ENCODE measurements at places on chromosomes 6 and 20.

- no peak for ATAC-seq
Observed at GRCh38 chr6:162443101-162443500, 284.5 kb downstream of the PRKN start.

GRCh38 chr6:77401231-77401630 lies 62.1 kb downstream of the HTR1B start:
- ATAC-seq = no peak

DNA sequence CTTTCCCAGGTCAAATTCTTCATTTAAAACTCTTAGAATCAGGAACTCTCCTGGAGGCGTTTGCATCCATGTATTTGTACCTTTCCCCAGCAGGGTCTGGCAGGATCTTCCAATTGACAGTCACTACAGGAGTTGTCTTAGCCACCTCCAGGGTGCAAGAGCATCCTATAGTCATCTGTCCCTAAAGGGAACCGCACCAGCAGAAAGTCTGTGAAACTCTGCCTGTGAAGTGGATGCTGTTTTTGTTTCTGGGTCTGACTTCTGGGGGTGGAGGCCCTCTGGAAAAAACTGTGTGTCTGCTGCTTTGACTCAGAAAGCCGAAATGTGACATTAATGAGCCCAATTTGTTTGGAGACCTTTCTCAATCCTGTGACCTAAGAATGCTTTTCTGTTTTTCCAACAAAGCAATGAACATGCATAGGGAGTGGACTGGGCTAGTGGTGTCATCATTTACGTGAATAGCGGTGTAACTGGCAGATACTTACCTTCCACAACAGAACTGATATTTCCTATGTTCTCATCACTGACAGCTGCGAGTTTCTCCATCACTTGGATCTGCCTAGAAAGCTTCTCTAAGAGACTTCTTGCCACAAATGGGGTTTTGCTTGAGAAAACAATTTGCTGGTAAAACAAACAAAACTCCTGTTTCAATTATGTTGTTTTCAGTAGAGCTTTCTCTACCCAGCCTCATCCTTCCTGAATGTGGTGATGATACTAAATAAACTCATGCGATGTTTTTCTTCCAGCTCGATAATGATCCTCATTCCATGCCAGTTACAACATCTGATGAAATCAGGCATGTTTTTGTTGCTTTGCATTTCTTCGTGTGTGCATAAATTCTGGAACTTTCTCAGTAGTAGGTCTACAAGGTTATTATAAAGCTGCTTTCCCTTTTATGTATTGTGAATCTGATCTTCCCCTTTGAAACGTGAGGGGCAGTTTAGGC lies 33.3 kb upstream of the ARMH2 start:
- ATAC-seq = peak; percentile 88

GRCh38 chr6:129212081-129212480 lies 329.1 kb downstream of the LAMA2 start:
- no peak for ATAC-seq

DNA sequence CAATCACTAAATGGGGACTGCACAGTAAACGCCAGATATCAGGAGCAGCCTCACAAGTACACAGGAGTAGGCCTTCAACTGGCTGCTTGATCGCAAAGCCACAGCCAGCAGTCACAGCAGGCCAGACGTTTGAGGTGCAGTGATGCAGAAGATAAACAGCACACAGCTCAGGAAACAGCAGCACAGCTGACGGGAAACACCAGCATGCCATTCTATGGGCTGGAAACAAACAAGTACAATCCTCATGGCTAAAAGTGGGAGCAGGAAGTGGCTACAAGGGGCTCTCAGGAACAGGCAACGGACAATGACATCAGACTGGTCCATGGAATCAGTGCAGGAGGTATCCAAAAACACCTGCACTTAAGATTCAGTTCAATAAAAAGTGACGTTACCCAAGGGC lies 111.0 kb downstream of the DTNBP1 start:
- peak; percentile 46 for ATAC-seq

DNA sequence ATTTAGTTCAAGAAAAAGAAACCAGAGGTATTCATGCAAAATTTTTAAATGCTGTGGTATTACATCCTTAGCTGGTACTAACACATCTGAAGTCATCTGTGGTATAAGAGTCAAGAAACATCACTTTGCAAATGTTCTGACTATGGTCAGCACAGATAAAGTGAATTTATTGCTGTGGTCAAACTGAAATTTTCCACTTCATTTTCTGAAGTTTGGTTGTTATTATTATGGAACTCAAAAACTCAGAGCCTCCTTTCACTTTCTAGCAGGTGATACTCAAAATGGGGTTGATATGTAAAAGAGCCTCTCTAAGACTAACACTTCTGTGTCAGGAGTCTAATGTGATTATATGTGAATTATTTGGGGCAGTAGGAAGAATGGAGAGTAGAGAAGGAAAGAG lies 257.8 kb downstream of the RNGTT start:
- ATAC-seq = no peak

DNA sequence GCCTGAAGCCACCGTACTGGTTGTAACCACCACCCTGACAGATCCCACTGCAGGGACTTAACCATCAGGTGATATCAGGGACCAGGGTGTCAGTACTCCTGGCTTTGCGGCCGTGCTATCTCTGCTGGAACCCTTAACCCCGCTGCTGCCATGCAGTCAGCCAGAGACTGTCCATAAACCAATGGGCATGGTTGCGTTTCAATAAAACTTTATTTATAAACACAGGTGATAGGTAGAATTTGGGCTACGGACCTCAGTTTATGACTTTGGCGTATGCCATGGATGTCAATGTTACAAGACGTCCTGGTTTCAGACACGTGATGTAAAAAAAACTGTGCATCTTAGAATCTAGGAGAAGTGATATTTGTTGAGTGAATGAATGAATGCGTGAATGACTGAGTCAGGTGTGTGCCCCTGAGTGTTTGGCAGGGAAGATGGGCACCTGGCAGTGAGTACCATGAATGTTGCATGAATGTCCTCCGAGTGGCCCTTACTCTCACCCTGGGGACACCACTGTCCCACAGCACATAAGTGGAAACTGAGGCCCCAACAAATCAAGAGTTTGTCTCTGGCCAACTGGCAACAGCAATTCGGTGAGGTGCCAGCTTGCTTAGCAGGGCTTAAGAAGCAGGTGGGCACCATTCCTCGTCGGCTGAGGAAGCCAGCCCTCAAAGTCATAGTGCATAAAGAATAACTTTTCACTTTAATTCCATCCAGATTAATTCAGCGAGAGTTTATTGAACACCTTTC lies 64.0 kb upstream of the APCDD1L start:
- ATAC-seq = no peak

DNA sequence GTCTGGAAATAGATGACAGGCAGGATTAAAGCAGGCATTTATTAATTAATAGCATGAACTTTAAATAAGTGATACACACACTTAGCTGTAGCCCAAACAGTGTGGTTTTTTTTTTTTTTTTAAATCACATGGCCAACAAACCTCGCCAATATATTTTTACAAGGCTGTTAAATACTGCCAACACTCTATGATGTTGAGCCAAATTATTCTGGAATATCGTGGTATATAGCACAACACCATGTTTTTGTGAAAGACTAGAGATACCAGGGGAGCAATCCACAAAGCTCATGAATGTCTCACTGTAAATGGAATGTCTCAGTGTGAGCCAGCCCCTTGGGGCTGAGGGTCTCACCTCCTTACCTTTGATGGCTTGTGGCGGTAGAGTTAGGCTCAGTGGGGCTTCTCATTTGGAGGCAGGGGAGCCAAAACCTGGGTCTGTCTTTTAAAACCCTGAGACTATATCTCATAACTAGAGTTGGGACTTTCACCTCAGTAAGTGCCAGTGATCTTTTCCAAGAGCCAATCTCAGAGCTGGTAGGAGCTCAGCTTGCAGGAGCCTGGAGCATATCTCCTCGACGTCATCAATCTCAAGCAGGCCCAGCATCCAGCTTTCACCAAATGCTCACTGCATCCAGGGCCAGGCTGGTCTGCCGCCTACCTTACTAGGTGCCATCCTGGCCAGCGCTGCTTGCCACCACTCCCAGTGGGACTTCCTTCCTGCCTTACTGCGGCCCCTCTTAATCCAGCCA lies 78.5 kb upstream of the FAM184A start:
- ATAC-seq = no peak

- ATAC-seq = no peak
Observed at GRCh38 chr20:63446216-63447024, 26.0 kb downstream of the KCNQ2 start.

DNA sequence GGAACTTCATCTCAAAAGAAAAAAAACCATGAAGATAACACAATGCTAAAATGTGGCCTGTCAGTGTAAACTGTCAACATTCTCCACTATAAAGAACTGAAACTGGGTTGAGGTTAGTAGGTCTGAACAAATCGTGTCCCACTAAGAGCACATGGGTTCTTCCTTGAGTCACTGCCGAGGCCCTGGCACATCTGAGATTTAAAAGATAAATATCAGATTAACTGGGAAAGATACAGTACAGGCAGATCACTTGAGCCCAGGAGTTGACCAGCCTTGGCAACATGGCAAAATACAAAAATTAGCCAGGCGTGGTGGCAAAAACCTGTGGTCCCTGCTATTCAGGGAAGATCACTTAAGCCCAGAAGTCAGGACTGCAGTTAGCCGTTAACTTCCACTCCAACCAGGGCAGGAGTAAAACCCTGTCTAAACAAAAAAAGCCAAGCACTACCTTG lies 5.6 kb downstream of the EEF1A1 start:
- ATAC-seq = no peak

GRCh38 chr20:16930656-16931055 lies 182.5 kb downstream of the OTOR start:
- ATAC-seq = no peak

DNA sequence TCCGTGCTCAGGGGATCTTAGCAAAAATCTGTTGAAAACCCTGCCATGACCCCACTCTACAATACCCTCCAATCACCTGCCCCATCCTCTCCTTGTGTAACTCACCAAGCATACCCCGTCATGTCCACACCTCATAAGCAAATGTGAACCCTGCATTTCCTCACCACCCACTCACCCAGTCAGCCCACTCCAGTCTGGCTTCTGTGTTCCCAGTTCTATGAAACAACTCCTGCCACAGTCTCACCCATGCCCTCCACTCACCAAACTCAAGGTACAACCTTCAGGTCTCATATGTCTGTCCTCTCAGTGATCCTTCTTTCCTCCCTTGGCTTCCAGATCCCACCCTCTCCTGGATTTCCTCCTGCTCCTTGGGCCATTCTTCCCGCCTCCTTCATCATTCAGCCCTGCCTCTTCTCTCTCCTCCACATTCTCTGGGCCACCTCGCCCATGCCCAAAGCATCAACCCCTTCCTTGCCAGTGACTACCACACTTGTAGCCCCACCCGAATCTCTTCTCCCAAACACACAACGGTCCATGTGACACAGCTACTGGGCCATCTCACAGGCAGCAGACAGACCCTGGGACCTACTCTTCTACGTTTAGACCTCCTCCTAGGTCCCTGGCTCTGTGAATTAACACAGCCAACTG lies 8.8 kb downstream of the DDRGK1 start:
- no peak for ATAC-seq

GRCh38 chr6:153263489-153263888 lies 132.4 kb upstream of the RGS17 start:
- ATAC-seq = no peak

DNA sequence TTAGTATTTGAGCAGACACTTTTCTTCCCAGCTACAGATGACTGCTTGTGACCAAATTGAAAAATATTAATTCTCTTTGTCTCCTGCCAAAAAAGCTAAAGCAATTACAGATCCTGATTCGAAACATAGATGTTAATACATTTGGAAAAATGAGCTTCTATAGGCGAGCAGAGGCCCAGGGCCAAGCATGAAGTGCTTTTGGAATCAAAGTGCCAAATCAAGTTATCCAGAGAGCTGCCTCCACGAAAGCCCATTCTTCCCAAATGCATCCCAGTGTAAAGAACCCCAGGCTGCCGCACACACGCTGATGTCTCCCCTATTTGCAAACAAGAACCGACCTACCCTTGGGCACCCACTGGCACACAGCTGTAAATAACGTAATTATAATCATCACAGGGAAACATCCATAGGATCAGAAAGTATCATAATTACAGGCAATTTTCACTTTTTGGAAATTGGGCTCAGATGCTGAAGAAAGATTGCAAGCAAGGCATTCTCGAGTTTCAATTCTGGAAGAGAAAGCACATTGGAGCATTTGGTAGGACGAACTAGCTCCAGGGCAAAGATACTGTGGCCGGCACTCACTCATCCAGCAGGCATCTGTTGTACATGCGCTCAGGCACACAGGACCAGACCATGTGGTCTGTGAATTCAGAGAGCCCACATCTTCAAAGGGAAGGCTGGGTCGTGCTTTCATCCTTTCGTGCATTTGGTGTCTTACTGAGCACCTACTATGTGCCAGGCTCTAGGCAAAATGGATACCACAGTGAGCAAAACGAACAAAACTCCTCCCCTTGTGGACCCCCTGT lies 45.9 kb downstream of the BMP7 start:
- no peak for ATAC-seq

DNA sequence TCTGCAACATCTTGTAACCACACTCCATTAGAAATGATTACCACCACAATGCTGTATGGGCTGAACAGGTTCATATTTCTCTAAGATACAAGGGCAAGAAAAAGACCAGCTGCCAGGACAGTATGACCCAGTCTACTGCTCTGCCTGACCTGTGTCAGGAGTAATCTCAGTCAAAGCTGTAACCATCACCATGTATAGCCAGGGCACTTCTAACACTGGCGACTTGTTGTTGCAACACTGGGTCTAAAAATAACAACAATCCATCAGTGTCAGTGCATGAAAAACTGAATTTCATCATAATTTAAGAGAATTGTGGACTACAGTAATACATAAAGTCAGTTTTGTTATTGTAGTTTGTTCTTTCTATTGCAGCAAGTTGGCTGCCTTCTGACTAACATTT lies 738.6 kb upstream of the ADGRB3 start:
- no peak for ATAC-seq

GRCh38 chr20:8671370-8671961 lies 397.4 kb upstream of the PLCB4 start:
- ATAC-seq = no peak

- ATAC-seq = no peak
Observed at GRCh38 chr6:117303323-117303722, 38.0 kb downstream of the VGLL2 start.

GRCh38 chr20:63056236-63057170 lies 49.7 kb upstream of the BHLHE23 start:
- ATAC-seq = peak; percentile 52

DNA sequence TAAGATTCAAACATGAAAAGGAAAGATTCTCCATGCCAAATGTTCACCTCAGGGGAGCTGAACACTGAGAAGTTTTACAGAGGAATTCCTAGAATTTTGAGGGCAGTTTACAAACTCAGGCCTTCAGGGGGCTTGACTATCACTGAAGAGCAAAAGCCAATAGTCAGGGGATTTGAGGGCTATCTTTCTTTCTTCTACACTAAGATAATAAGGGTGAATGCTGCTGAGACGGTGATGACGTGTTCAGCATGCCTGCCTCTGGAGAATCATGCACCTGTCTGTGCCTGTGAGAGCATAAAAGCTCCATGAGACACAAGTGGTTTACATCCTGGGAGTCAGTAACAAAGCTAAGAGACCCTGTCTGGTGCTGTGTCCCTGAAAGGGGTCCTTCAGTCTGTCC lies 1085.6 kb downstream of the KIF16B start:
- no peak for ATAC-seq

DNA sequence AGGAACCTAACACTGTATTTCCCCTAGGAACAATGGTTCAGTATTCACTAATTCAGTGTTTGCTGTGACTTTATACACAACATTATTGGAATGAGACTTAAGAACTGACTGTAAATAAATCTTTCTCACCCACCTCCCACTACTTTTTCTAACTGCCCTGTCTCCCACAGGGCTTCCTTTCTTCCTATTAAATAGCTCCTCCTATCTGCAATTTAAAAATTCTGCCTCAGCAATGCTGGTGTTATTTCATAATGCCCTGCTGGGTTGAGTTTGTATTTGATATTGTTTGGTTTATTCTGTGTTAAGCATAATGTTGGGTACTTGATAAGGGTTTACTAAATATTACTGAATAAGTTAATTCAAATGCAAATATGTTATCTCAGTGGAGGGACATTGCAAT lies 573.1 kb upstream of the RNF217 start:
- ATAC-seq = no peak
